ENCODE measurements at places on chromosomes 12 and 14.

- no peak for DNase-seq
These were observed 168.2 kb upstream of the GZMB start for GRCh38 chr14:24802236-24802635.

DNA sequence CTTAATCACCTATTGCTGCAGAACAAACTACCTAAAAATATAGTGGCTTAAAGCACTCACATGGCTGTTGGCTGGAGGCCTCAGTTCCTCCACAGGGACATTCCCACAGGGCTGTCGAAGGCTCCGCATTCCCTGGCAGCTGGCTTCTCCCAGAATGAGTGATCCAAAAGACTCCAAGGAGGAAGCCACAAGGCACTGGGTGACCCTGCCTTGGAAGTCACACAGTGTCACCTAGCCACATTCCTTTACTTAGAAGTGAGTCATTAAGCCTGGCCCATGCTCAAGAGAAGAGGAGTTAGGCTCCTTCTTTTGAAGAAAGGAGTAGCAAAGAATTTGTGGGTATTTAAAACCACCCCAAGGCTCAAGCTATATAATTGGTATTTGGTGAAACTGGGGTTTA is 63.9 kb upstream of the MAP1LC3B2 start:
- no peak for DNase-seq

- no peak for DNase-seq
These were observed 57.9 kb upstream of the DCN start for GRCh38 chr12:91240386-91241095.

DNA sequence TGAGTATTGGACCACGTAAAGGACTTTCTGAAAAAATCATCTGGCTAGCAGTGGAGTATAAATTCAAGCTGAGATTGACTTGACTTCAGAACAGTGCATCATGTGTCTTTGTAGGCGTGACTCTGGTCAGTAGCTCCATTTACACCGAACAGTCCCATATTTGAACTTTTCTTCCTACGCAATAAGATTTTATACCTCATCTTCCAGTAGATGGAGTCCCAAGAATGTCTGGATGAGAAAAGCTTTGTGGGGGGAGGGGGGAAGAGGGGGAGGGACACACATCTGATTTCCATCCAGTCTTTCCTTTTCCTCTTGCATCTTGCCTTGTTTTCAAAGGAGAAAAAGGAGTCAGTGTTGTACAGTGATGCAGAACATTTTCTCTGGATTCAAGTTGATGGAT is 241.0 kb downstream of the EMP1 start:
- DNase-seq, result no peak

DNA sequence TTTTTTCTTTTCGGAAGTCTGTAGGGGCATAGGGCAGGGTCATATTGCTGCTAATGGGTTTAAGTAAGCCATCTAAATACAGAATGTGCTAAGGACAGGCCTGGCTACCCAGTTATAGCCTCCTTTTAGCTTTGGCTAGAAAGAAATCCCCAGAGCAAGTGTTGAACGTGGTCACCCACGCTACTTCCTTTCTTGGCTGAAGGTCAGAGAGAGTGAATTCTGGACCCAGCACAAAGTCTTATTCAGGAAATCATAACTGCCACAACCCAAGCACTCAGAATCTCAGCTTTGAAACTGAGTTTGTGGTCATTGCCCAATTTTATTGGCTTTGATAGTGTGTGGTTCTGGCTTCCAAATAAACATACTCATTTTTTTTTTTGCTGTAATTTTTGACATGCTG is 542.1 kb upstream of the ATP2B1 start:
- DNase-seq, result peak; percentile 17

GRCh38 chr14:51738754-51739153 is 87.0 kb downstream of the FRMD6 start:
- no peak for DNase-seq

All from inflammatory macrophage treated with lipopolysaccharide for 1 hour (primary cell).